ENCODE measurements at places on chromosomes 6 and 20. TPM values are rescaled to one million over a fixed set of nuclear protein-coding genes. Genes with fewer than 3 reads are reported as not detected.

The GRM4 gene
- not detected for total RNA-seq

The ADAT2 gene
- 7.1 TPM for total RNA-seq

The ENPP5 gene
- 0.19 TPM for total RNA-seq

GRCh38 chr6:12265791-12266190 is 24.4 kb upstream of the EDN1 start:
- DNase-seq = no peak

DNA sequence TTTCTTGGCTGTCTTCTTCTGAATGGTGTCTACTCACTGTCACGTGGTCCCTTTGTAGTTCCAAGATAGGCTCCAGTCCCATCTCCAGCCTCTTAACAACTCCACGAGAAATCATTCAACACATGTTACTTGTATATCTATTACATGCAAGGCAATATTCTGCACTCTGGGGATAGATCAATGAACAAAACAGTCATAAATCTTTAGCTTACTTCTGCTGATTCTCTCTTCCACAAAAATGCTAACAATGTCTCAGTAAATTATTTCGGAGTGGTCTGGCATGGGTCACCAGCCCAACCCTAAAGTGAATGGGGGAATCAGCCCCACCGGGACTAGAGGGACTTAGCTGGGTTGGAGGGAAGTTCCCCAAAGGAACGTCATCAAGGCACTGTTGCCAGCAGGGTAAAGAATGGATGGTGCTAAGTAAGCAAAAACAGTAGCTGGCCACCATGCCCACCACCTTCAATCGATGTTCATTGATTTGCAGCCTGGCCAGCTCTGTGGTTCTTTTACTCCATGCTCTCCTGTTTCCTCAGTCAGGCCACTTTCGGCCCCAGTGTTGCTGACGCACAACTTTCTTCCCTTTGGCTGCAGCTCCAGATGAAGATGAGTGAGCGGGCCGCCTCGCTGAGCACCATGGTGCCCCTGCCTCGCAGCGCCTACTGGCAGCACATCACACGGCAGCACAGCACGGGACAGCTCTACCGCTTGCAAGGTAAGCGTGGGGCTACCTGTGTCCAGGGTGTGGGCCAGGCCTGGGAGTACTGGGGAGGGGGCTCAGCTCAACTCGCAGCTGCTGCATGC is 167.7 kb downstream of the DOK5 start:
- no peak for DNase-seq
